A549 treated with GW870086 at 1 μM for 4 hours (cell line): ENCODE measurements at places on chromosomes 4 and X. TPM values are rescaled to one million over a fixed set of nuclear protein-coding genes. Genes with fewer than 3 reads are reported as not detected.

CT55 gene
- not detected in 5 replicates for total RNA-seq

RNF128 gene
- 0.05 to 0.06 TPM (median 0.06 TPM) in 3 of 5 replicates, not detected in the others for total RNA-seq

SPIN2A gene
- total RNA-seq: 0.11 to 0.22 TPM (median 0.13 TPM) in 4 of 5 replicates, not detected in the other

FHDC1 gene
- 0.64 to 0.71 TPM (median 0.69 TPM) in 5 replicates for total RNA-seq

HERC3 gene
- 5.7 to 8.7 TPM (median 7.9 TPM) in 5 replicates for total RNA-seq

GAGE12H gene
- total RNA-seq: not detected in 5 replicates

POU4F2 gene
- not detected in 5 replicates for total RNA-seq

ABCG2 gene
- 18.2 to 21.9 TPM (median 18.7 TPM) in 5 replicates for total RNA-seq

ALPK1 gene
- 1.3 to 2.6 TPM (median 1.7 TPM) in 5 replicates for total RNA-seq

NAP1L2 gene
- 0.88 to 1.3 TPM (median 0.93 TPM) in 5 replicates for total RNA-seq

L1CAM gene
- 16.7 to 20.3 TPM (median 17.5 TPM) in 5 replicates for total RNA-seq

PAK3 gene
- total RNA-seq: 0.14 TPM in 1 of 5 replicates, not detected in the others

CHRDL1 gene
- not detected in 5 replicates for total RNA-seq

ITGB1BP2 gene
- total RNA-seq: 0.81 to 1.2 TPM (median 0.88 TPM) in 5 replicates
